ENCODE measurements at places on chromosomes 2 and 18.

DNA sequence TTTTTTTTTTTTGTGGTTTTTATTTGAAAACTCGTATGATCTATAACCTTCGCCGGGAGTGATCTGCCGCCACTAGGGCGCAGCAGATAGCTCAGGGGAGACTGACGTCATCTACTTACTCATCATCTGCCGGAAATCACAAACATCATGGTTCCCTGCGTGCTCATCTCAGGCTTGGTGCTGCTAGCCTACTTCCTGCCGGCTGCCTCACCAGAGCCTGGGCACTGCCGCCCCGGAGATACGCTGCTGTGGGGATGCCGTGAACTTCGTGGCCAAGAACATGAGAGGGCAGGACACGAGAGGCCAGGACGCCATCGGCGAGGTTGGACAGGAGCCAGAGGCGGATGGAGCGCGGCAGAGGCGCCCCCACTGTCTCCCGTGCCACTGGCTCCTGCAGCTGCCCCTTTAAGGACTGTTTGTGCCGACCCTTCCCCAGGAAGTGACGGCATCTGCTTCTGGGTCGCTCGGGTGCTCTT lies 68.8 kb downstream of the DOK6 start:
- no peak for DNase-seq

GRCh38 chr2:121855510-121855909 lies 100.1 kb downstream of the TSN start:
- DNase-seq = no peak

DNA sequence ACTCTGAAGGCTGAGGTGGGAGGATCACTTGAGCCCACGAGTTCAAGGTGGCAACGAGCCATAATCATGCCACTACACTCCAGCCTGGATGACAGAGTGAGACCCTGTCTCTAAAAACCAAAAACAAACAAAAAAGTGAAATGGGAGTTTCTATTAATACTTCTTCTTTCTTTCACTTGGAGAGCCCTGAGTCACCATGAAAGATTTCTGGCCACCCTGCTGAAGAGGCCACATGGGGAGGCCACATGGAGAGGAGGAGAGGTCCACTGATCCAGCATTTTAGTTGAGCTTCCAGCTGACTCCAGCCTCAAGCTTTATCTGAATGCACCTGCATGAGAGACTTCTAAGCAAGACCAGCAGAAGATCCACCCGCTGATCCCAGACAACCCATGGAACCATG lies 74.2 kb upstream of the LAPTM4A start:
- DNase-seq = peak; percentile 38

DNA sequence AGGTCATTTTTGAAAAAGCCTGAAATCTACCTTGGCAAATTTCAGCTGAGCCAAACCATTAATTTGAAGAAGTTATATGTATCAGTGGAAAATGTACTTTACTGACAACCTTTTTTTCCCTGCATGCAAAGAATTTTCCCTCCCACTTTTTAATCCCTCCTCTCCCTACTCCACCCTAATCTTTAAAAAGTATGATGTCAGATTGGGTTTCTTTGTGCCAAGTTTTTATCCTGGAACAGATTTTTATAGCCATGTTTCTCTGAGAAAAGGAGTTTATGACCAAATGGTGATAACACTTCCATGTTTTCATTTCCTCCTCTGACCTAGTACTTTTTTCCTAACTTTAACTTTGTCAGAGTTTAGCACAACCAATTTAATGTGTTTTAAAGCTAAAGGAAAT lies 250.3 kb upstream of the FOSL2 start:
- DNase-seq = peak; percentile 46

DNA sequence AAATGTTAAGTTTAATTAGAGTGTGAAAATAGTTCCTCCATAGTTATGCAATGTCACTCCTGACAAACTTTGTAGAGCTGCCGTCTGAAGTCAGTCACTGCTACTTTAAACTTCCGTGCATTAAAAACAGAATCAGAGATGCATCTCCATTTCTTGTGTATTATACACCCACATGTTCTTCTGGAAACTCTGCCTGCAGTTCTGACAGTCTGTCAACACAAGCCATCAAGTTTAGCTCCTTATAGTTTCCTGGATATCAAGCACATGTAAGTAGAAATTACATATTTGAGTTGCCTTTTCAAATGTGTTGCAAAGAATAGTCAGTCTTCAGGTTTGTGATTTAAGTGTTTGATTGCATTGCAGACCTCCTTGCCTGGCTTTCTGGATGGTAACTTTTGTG lies 184.3 kb downstream of the CTNNA2 start:
- no peak for DNase-seq

DNA sequence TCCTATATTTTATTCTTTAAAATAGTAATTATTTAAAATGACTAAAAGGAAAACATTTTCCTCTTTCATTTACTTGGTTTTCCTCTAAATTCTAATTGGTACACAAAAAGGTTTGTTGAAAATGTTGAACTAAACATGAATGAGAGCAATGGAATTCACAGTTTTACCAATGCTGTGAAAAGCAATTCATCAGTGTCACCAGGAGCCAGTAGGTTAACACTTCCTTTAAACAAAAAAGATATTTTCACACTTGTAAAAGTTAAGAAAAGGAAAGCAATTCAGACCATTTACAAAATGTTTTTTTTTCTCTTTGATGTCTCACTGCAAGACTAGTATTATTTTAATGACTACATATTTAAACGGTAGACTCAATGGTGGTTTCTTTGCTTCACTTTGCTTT lies 341.6 kb downstream of the RIT2 start:
- DNase-seq = no peak

GRCh38 chr2:62435720-62436119 lies 70.3 kb downstream of the TMEM17 start:
- no peak for DNase-seq

- no peak for DNase-seq
Observed at GRCh38 chr2:188922191-188922590, 52.0 kb upstream of the COL3A1 start.

GRCh38 chr2:72162574-72162973 lies 14.9 kb upstream of the CYP26B1 start:
- no peak for DNase-seq

DNA sequence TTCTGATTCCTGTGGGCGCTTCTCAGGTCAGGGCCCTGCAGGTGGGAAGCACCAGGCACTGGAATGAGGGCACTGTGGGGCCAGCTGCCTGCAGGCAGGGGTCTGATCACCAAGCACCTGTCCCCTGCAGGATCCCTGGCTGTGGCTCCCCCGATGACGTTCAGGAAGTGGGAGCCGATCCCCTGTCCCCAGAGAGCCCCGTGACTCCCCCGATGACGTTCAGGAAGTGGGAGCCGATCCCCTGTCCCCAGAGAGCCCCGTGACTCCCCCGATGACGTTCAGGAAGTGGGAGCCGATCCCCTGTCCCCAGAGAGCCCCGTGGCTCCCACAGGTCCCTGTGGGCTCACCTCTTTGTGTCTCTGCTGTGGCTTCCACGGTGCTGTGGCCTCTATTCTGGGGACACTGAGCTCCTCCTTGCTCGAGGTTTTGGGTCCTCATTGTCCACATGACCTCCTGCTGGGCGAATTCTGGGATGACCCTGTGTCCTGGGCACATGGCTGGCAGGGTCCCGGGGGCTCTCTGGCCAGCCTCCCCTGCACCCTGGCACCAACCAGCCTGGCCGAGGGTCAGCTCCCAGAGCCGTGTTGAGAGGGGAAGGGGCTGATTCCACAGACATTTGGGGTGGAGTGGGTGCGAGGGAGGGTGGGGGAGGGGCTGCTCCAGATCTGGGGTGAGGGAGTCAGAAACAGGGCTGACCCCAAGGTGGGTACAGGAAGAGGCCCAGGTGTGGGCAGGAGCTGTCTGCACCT lies 4.8 kb downstream of the NEU4 start:
- no peak for DNase-seq

DNA sequence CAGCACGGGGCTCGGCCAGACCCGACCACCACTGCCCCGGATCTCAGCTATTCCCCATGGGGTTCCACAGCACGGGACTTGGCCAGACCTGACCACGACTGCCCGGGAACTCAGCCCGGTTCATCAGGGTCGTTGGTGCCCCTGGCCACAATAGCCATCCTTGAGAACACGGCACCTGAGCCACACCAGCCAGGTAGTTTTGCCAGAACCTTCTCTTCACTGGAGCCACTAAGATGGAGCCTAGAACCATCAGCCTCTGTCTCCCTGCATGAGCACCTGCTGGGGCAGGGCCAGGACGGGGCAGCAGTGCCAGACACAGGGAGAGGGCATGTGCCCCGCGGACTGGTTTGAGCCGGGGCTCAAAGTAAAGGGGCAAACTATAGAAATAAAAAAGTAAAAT lies 11.4 kb upstream of the KCNG2 start:
- DNase-seq = no peak

- DNase-seq = no peak
Observed at GRCh38 chr2:37617119-37617892, 54.1 kb downstream of the CDC42EP3 start.

- DNase-seq = no peak
Observed at GRCh38 chr2:5391362-5391761, 300.8 kb upstream of the SOX11 start.

DNA sequence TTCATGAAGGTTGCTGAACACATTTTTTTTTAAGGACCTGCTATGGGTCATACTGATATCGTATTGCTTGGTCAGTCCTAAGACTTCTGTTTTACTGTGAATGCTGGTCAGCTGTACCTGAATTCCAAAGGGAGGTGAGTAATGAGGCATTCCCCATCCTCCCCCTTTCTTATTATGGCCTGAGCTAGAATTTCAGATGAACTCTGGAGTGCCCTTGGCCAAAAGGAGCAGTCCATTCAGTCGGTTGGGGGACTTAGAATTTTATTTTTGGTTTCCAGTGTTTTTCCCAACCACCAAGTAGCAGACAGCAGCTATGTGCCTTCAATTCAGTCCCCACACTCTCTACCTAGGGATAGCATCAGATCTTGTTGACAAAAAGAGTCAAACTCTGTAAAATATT lies 26.9 kb upstream of the PDCL3 start:
- no peak for DNase-seq

- peak; percentile 31 for DNase-seq
Observed at GRCh38 chr2:180050246-180050645, 43.1 kb upstream of the CWC22 start.

DNA sequence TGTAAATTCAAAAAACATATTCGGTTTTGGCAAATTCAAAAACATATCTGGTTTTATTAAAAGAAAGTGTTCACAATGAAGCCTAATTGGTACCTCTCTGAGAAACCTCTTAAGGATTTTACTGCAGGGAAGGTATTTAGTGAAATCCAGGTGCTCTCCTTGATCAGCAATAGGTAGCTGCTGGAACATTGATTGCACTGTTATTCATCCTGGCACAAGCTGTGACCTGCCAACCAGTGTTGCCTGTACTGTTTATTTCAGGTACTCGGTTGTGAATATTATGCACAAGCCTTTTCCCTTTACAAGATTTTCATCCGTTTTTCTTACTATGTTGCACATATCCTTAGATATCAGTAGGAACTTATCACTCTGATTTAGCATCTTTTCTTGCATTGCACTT lies 155.8 kb upstream of the ZEB2 start:
- DNase-seq = no peak

- no peak for DNase-seq
Observed at GRCh38 chr2:55000341-55000740, 49.9 kb downstream of the RTN4 start.

GRCh38 chr18:58456625-58457024 lies 172.3 kb downstream of the ALPK2 start:
- DNase-seq = no peak

GRCh38 chr18:37538526-37539205 lies 26.9 kb downstream of the CELF4 start:
- no peak for DNase-seq

- no peak for DNase-seq
Observed at GRCh38 chr18:10035281-10035991, 121.6 kb downstream of the VAPA start.

- DNase-seq = peak; percentile 23
Observed at GRCh38 chr2:44429034-44429433, 67.3 kb downstream of the CAMKMT start.

DNA sequence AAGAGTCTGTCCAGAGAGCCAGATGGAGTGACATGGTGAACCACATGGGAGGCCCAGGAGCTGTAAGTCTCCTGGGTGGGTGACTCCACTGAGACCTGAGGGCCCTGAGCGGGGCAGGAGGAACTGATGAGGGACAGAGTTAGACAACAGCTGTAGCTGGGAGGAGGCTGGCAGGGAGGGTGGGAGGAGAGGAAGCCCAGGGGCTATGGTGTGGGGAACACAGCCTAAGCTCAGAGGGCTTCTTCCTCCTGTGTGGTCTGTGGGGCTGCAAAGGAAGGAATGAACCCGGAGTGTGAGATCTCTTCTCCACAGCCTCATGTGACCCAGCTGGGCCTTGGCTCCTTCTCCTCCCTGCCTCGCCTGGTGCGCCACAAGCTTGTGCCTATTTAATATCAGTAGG lies 395.6 kb upstream of the HS6ST1 start:
- no peak for DNase-seq

DNA sequence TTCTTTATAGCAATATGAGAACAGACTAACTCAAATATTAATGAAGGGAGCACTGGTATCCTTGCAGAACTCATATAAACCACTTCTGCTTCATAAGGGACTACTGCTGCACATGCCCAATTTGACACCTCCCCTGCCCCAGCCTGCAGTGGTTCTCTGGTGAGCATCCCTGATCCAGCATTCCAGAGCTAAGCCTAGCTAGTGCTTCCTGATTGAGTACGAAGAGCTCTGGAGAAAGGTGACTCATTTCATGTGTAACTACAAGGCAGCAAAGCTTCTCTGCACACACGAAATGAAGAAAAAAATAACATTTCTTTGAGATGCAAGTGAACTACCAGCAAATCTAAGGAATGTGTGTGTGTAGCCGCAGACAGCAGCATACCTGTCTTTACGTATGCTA lies 22.8 kb upstream of the ADNP2 start:
- DNase-seq = no peak

GRCh38 chr18:34990597-34990996 lies 50.6 kb upstream of the MAPRE2 start:
- DNase-seq = peak; percentile 42

DNA sequence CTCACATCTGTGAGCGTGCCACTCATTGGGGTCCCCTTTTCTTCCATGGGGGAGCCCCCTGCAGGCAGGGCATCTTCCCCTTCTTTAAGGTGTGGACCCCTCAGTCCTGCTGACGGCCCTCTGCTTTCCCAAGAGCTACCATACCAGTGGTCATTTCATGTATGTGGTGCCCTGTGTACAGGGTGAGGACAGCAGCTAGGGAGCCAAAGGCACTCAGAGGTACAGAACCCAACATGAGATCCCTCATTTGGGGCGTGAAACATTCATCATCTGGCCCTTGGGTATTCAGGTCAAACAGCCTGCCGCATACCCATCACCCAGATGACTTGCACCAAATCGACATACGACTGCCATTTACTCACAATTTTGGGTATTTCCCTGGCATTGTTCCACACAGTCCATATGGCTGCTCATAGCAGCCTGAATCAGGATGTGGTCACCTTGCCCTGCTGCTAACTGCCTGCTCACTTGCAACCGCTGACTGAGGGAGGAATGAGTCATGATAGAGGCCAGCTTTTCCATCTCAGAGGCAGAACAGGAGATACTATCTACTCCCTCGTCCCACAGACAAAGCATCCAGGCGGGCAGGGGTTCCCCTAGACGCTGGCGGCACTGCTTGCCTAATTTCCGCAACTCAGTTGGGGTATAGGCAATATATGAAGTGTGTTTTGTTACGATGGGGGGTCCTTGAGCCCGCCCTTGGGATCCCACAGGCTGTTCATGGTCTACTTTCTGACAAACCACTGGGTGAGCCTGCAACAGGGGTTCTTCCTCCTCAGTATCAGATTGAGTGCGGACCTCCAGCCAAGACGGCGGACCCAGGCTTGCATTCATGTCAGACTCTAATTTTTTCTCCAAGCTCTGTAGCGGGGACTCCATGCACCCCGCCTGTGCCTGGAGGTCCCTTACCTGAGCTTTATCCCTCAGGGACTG lies 228.6 kb downstream of the SATB2 start:
- peak; percentile 88 for DNase-seq

- peak; percentile 79 for DNase-seq
Observed at GRCh38 chr2:28681158-28681571, 70.5 kb upstream of the PPP1CB start.

All from fibroblast of lung (primary cell).